ENCODE measurements at places on chromosomes 16 and 17.

- no peak for DNase-seq
These were observed 74.0 kb downstream of the TANC2 start for GRCh38 chr17:63039899-63040602.

DNA sequence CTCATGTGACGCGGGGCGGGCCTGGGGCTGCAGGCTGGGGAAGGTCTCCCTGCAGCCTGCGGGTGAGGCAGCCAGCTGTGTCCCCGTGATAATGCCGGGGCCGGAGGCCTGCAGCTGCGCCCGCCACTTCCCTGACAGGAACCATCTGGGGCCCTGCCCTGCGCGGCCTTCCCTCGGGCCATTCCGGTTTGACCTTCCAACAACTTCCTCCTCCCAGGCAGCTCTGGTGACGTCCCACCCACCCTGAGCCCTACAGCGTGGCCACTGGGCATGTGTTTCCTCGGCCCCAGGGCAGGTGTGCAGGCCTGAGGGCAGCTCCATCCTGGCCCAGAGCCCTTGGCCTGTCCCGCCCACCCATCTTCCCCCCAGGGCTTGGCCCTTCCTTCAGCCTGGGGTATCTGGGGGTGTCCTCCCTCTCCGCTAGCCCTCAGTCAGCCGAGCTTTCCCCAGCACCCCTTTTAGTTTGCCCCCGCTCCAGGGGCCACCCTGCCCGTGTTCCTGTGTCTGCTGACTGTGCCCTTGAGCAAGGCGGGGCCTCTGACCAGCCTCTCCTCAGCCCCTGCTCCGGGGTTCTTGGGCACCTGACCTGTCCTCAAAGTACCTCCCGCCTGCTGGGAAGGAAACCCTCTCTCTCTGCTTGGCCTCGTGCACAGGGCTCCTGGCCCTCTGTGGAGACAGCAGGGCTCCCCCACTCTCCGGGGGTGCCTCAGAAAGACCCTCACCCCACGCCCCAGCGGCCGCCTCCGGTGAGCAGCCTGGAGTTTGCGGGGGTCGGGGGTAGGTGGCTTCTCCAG lies at the start of gene CBFA2T3:
TSS of gene CBFA2T3 (minus strand) at position 190 of the 794 bp plus-strand sequence. CDS start 400 bp downstream, outside the sequence.
- DNase-seq, result no peak

GRCh38 chr17:65529040-65529633 lies 32.3 kb downstream of the AXIN2 start:
- no peak for DNase-seq

GRCh38 chr16:12054396-12054795 lies 77.9 kb downstream of the SNX29 start:
- no peak for DNase-seq
